ENCODE measurements at places on chromosomes 7 and 10.

GRCh38 chr10:100934084-100934659, 21.4 kb downstream of the SLF2 start:
- no peak for DNase-seq

- no peak for DNase-seq
These were observed 218.3 kb upstream of the GRB10 start for GRCh38 chr7:51000956-51001355.

GRCh38 chr7:29319719-29320521, 125.3 kb downstream of the CHN2 start:
- no peak for DNase-seq

DNA sequence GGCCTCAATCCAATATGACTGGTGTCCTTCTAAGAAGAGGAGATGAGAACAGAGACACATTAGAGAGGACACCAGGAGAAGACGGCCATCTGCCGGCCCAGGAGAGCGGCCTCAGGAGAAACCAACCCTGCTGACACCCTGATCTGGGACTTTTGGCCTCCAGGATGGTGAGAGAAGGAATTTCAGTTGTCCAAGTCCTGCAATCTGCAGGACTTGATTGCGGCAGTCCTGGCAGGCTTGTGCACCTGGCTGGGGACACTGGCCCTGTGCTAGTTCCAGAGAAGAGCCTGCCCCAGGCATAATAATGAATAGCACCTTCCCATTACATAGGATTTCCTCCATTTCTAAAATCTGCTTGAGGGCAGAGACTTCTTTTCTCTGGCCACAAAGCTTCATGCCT, 409.9 kb upstream of the SHH start:
- no peak for DNase-seq

GRCh38 chr7:74439541-74439940, 14.2 kb upstream of the GTF2IRD1 start:
- no peak for DNase-seq

DNA sequence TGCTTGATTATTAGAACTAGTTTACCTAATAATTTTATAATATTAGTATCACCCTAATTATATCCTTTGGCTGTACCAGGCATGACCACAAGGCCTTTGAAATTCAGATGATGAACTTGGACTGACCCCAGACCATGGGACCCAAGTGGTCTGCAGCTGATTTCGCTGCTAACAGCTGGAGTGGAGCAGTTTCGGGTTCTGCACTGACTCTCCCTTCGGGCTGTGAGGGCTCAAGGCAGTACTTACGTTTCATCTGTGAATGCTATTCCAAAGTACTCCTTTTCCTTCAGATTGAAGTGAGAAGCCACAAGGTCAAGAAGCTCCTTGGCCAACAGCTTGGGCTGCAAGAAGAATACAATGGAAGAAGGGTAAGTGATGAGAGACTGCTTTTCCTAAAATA, 223.8 kb downstream of the PRPF18 start:
- DNase-seq: no peak

- no peak for DNase-seq
These were observed 14.4 kb downstream of the CCDC6 start for GRCh38 chr10:59891936-59892335.

- no peak for DNase-seq
These were observed 38.2 kb downstream of the ESYT2 start for GRCh38 chr7:158791107-158791506.

- no peak for DNase-seq
These were observed 406.1 kb downstream of the PARD3 start for GRCh38 chr10:34408956-34409355.

DNA sequence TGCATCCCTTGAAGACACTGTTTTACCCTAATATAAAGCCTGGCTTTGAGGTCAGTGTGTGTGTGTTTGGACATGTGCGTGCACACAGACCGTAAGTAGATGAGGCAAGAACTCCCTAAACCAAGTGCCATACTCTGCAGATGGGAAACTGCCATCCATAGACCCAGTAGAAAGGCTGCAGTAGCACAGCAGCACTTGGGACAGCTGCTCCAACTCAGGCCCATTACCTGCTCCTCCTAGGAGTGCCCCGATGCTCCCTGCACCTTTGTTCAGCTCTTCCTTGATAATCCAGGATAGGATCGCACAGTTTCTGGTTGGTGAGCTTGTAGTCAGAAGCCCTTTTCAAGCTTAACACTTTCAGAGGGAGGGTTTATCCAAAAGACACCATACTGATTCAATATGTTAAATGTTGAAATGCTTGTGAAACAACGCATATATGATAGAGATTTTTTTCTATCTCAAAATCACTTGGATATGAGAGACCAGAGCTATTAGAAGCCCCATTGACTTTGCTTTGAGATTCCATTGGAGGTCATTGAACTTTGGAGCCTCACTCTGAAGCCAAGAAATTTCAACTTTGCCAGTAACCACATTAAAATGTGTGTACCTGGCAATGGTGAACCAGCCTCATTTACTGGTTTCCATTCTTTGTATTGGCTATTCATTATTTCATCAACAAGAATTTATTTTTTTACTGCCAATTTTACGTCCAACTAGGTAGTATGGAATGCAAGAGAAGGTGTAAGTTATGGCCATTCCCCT, 757.0 kb upstream of the GALNT17 start:
- no peak for DNase-seq

- DNase-seq: no peak
These were observed 89.1 kb downstream of the GPR158 start for GRCh38 chr10:25263931-25264330.

- DNase-seq: no peak
These were observed 4.8 kb downstream of the RAMP3 start for GRCh38 chr7:45162311-45162845.

DNA sequence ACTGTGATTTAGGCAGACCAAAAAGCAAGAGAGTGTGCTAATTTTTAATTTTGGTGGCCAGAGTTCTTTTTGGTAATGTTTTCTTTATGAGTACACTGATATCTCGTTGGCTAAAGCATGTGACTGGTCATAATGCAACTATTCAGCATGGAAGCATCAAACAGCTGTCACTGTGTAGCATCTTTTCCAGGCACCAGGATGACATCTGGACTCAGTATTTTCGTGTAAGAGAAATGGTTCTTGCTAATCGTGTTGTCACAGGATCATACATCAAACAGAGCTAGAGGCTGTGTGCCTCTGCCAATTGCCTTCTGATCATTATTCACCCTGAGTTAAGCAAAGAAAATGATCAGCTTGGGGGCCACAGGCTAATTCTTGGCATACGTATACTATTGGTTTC, 118.9 kb downstream of the SND1 start:
- no peak for DNase-seq

DNA sequence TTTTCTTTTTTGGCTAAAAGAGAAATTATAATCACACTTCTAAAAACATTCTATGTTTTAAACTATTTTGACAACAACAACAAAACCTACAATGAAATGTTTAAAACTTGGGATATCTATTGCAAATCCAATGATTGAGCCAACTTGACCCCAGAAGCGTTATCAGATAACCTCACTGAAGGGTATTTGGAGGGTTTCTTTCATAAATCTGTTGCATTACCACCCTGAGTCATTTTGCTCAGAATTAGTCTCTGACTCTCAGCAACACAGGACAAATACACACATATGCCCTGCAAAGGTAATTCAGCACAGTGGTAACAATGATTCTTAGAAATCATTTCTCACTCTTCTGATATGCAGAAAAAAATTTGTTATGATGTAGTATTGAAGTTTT, 2.3 kb upstream of the COL1A2 start:
- no peak for DNase-seq

DNA sequence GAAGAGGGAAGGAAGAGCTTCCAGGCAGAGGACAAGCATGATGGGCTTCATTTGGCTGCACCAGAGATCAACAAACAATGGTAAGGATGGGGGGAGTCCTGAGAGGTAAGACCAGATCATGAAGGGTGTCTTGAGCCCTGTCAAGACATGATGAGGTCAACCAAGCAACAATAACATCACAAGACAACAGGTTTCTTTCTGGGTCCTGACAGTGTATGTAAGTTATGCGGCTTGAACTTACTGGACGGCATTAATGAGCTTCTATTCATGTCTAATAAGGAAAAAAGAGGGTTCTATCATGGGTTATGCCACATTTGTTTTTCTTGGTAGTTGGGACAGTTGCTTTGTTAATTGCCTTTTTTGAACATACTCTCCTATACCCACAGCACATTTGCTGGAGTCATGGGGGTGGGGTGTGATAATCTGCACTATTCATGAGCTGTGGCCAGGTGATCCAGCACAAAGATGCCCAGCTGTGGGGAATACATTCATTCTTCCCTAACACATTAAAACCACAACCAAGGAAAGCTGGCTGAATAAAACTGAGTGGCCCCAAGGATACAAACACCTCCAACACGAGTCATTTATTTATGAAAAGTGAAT, 168.8 kb upstream of the KLF14 start:
- no peak for DNase-seq

- DNase-seq: no peak
These were observed 12.2 kb downstream of the BHLHA15 start for GRCh38 chr7:98223351-98223897.

DNA sequence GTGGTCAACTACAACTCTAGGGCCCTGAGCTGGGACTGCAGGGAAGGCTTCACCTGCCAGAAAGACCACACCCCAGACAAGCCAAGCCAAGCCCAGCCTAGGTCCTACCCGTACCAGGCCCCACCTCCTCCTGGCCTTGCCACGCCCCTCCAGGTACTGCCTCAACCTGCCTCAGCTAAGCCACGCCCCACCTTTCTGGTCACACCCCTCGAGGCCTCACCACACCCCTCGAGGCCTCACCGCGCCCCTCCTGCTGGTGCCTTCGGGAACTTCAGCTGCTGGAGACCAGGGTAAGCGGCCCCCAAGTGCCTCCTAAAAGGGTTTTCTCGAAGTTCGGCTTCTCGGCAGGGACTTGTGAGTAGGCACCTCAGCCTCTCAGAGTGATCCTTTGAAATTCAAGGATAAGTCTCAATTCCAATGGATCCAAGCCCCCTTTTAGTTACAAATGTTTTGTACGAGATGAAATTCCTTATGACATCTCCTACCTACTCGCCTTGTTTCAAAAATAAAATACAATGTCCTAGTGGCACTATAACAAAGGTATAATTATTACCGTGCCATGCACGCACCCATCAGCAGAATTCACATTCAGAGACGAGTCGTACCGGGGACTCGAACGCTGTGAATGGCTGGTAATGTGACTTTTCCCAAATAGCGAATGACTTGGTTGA, 171.2 kb downstream of the ARHGAP21 start:
- no peak for DNase-seq

DNA sequence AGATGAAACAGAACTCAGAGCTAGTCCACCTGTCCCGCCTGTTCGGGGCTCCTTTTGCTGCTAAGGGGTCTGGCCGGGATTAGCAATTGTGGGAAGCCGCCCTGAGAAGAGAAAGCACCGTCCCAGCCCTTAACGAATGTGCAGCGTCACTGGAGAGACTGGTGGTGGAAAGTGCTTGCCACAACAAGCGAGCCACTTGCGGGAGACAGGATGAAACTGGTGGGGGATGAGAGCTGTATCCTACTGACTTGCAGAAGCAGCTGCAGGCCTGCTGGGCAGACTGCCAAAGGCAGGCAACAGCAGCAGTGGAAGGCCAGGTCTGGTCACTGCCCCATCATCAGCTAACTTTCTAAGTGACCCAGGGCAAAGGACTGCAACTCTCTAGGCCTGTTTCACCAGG, 95.4 kb downstream of the FAM53B start:
- DNase-seq: peak; percentile 20

- no peak for DNase-seq
These were observed 1.5 kb upstream of the OGDH start for GRCh38 chr7:44604941-44605340.

DNA sequence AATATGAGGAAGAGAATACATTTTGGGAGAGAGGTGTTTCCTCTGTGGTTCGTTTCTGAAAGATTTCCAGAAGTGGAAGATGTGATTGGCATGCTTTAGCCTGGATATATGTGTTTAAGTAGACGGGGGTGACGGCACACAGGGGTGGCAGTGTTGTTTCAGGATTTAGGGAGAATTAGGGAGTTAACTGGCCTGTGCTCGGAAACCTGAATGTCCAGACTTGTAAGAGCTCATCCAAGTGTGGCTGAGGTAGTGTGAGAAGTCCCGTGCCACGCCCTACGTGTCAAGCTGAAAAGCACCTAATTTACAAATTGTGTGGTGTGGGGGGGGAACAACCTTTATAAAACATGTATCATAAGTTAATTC, 1.1 kb downstream of the RALA start:
- DNase-seq: no peak

- no peak for DNase-seq
These were observed 24.4 kb downstream of the TRUB1 start for GRCh38 chr10:114962441-114962840.

DNA sequence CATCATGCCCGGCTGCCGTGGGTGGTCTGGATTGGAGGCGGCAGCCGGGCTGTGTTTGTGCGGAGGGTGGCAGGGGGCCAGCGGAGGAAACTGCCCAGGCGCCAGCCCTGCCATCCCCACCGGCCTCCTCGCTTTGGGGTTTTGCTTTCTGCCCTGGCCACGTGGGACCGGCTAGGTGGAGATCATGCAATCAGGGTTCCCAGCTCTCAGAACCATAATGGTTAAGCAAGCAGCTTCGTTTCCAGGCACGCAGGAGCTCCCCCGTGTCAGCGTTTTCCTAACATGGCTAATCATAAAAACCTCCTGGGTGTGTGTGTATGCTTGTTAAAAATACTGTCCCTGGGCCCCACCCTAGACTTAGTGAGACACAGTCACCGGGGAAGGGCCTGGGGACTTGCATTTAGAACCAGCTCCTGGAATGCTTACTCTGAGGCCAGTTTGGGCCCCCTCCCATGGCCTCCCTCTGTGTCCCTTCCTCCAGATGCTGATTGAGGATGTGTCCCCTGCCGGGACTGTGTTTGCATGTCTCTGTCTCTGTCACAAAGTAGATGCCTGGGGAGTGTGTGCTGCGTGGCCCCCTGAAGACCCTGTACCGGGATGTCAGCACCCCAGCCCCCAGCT, 119.3 kb downstream of the CUX1 start:
- DNase-seq: no peak

DNA sequence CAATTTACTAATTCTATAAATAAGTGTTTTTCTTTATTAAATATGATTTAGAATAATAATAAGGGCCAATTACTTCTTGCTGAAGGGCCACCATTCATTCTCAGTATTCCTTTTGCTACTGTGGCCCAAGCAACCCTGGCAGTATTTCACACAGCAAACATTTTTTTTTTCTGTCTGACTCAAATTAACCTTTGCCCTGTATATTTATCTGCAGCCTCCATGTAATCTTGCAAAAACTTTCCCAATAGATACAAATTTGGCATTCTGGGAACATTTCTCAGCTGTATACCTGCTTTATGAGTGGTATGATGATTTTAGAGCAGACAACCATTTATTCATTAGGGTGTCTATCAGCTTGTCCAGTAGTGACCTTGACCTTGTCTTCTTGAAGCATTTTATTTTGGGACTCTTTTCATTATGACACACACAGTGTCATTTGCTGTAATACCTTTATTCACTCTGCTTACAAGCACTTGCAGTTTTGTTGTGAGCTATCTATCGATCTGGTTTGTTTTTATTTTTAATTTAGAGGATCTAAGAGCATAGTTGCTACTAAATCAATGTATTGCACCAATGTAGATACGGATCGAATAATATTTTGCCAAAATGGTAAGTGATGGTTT, 159.7 kb upstream of the PLXDC2 start:
- no peak for DNase-seq

GRCh38 chr7:133769668-133770067, 357.5 kb upstream of the LRGUK start:
- no peak for DNase-seq

- DNase-seq: no peak
These were observed 251.1 kb downstream of the INHBA start for GRCh38 chr7:41451826-41452225.
